HS-27A (cell line): ENCODE measurements at places on chromosomes 2 and 18.

DNA sequence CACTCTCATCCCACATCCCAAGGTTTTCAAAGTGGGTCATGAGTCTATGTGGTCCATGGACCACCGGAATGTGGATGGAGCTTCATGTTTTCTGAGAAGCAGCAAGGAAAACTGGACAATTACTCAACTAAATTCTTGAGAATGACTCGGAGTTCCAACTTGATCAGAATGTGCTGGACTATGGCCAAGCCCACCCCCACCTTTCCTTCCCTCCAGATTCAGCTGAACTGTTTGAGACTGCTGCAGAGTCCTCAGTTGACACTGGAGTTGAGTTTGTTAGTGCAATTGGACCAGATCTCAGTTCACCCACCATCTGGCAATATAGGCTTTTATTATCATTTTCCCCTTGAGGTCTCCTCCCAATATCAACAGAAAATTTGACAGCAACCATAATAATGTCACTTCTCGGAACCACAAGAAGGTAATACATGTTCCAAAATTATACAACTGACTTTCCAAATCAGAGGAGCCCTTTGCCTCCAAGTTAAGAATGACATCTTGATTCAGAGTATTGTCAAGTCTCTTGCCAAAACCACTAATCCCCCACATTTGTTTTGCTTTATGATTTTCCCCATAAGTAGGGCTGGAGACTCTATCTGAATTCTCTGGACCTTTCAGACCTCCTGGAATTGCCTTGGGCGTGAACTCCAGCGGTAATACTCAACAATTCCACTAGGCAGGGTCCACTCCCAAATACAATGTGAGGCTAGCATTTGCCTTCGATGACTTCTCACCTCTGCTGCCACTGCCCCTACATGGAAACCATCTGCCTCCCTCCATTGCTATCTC lies 8.8 kb downstream of the COL4A4 start:
- DNase-seq, result peak; percentile 80

- DNase-seq, result no peak
Observed at GRCh38 chr2:28232295-28232694, 160.4 kb upstream of the FOSL2 start.

DNA sequence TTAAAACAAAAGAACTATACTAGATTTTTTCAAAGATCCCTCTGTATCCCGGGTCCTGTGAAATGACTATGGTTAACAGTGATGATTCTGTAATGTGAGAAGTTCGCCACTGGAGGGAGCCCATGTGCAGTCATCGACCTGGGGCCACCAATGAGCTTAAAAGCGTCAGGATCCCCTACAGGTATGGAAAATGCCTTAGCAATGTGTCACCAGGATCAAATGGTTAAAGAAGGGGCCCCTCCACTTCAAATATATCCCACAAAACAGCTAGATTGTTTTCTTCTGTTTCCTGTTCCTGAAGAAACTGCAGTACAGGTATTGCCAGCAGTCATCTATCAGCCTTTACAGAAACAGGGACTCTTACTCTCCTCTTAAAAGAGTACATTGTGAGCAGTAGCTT lies 15.3 kb downstream of the CHRNA1 start:
- DNase-seq, result no peak

DNA sequence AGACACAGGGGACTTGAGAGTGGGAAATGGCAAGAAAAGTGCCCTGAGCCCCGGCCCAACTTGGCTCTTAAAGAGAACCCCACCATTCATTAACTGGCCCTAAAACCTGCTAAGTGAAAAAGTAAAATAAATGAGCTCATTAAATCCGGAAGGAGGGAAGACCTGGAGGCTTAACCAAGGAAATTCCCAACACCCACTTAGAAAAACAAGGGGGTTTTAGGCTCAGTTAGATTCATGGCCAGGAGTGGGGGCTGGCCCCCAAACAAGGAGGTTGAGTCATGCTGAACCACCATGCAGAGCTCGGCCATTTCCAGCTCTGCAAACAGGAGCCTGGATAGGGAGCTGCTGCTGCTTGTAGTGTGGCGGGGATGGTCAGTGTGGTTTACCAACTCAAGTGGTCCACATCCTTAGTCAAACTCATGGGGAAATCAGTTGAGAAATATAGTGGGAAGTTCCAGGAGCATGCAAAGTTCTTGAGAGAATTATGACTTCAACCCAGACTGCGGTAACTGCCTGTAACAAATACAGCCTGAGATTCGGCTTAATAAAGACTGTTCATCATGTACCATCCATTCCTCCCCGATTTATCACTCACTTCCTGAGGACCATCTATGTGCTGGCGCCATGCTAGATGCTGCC lies 39.7 kb upstream of the MRPL19 start:
- DNase-seq, result no peak

GRCh38 chr2:230137902-230138539 lies 69.3 kb upstream of the SLC16A14 start:
- DNase-seq, result no peak

- DNase-seq, result no peak
Observed at GRCh38 chr2:109715313-109715805, 78.7 kb upstream of the RGPD5 start.

GRCh38 chr2:227703280-227703732 lies 14.5 kb downstream of the SLC19A3 start:
- DNase-seq, result no peak

DNA sequence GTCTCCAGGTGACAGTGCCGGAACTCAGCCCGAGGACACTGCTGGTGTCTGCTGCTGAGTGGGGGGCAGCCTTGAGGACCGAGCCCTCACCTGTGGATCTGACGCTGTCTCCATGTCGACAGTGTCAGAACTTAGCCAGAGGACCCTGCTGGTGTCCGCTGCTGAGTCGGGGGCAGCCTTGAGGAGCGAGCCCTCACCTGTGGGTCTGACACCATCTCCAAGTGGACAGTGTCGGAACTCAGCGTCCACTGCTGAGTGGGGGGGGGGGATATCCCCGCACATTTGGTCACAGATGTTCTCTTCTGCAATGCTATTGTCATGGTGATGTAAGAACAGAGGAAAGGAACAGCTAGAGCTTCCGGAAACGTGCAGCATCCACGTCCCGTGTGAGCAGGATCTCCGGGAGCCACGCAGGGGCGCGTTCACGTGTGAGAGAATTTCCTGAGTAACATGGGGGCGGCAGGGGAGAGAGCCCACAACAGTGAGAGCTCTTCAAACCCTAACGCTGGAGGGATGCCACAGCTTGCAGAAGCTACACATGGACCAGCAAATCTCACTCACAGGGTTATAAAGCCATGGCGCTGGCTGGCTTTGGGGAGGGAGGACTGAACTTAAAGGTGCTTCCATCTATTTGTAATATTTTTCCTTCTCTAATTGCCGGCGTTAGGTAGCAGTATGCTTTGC lies 250.7 kb upstream of the SALL3 start:
- no peak for DNase-seq

DNA sequence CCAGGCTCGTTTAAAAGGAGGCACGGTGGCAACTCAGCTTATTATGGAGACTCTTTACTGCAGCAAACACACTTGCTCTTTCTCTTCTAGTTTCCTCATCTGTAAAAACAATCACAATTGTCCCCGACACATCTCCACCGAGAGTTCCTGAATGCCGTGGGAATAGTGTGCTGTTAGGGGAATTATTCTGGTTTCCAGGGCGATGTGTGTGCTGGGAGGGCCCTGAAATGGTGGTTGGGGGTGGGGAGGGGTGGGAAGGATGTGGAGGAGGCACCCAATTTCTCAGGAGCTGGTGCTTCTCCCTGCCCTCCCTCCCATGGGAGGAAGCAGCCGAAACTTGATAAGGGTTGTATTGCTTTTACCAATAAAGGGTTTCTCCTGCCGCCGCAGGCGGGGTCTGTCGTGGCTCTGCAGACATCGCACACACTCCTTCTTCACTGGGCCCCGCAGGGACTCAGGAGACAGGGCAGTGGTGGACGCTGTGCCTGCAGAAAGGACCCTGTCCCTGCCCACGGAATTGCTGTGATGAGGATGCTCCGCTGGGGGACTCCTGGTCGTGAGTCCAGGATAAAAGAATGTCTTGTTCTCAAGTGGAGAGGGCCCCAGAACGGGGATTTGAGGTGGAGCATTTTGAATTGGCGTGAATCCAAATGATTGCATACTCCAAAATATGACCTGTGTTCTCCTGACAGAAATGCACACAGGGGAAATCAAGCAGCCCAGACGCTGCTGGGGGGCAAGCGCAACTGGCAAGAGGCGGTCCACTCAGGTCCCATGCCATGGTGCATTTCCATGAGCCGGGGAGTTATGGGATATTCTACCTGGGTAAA lies 119.2 kb downstream of the ACKR3 start:
- no peak for DNase-seq

- DNase-seq, result no peak
Observed at GRCh38 chr2:25276569-25277465, 64.9 kb downstream of the DNMT3A start.

DNA sequence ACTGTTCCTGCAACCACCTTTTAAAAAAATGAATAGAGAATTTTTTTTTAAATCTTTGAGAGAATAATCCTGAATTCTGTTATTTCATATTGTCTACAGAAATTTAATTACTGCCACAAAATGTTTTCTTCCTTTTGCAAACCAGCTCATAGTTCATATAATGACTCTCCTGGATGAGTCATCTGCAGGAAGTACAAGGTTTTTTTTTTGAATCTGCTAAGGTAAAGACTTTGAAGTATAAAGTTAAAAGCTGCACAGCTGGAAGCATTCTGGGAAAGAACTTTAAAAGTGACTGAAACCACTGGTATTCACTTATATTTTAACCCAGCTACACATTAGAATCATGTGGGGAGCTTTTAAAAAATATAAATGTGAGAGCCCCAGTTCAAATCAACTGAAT lies 25.4 kb downstream of the SESTD1 start:
- DNase-seq, result no peak

DNA sequence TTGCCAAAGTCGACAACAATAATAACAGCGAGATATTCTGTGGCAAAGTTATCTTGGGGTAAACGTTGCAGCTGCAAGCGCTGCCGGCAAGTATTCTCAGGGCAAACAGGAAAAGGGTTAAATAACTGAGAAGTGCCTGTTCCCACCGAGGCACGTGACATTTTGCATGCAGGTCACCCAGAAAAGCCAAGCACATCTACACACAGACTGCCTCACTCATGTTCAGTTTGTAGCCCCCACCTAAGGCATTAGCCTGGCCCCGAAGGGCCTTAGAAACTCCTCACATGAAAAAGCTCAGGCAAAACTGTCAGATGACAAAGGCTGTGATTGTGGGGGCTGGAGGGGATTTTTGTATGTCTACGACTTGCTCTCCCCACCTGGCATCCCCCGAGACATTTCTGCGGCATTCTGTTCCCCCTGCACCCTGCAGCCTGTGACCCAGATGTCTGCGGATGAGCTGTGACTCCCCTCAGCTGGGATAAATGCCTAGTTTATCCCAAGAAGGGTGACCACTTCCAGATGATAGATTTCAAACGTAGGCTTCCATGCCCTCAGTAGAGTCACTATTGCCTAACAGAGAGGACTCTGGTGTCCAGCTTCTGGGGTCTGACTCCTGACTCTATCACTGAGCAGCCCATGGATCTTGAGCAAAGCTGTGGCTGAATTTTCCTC lies 215.2 kb upstream of the SIX2 start:
- no peak for DNase-seq

DNA sequence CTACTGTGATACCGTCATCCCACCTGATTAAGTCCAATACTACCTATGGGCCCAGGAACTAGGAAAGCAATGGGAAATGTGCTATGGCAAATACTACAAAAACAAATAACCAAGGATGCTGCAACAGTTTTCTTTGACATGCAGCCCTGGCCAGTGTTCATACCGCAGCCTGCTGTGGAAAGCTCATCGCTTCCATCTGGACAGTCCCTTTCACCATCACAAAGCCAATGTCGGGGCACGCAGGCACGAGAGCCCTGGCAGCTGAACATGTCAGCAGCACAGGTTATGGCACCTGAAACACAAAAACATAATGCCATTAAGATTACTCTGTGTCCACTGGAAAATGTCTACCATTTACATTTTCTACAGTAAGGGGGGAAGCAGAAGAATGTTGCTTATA lies 1621.1 kb downstream of the LRP1B start:
- no peak for DNase-seq

GRCh38 chr2:119202610-119203310 lies 20.9 kb upstream of the STEAP3 start:
- no peak for DNase-seq

GRCh38 chr18:31774477-31774785 lies 13.8 kb upstream of the SLC25A52 start:
- no peak for DNase-seq

DNA sequence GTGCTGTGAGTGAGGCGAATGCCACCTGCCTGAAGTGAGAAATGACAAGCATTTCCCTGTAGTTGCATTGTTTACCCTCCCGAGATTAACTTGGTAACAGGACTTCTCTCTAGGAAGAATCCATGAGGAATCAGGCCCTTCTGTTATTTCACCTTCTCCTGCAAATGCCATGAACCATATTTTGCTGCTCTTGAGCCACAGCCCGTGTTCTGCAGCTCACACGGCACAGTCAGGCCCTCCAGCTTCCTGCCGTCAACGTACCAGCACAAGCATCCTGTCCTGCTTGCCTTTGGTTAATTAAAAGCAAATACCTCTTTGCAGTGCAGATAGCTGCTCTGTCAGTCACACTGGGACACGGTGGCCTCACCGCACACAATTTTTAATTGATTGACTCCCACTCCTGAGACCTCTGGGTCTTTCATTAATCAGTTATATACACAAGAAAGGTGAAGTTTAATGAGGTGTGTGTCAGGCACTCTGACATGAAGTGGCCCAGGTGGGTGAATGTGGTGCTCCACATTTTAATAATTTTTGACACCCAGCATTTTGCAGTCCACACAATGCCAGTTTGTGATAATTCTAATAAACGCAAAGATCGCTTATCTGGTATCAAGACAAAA lies 95.3 kb upstream of the ASB18 start:
- no peak for DNase-seq

- no peak for DNase-seq
Observed at GRCh38 chr2:186853951-186854350, 5.0 kb upstream of the ZSWIM2 start.

DNA sequence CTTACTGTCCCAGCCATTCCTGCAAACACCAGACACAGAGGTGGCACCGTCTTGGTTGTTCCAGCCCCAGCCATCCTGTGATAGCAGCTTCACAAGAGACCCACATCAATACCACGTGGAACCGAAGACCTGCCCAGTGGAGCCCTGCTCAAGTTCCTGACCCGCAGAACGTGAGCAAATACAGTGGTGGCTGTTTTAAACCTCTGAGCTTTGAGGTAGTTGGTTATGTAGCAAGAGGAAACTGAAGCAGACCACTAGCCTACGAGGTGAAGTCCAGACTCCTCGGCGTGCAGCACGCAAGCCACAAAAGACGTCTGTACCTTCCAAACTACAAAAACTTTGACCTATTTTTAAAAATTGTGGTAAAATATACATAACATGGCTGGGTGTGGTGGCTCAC lies 96.1 kb upstream of the ODC1 start:
- DNase-seq, result no peak

- DNase-seq, result no peak
Observed at GRCh38 chr2:2456721-2457120, 125.6 kb upstream of the MYT1L start.

- no peak for DNase-seq
Observed at GRCh38 chr2:10272464-10272863, 30.2 kb upstream of the HPCAL1 start.

DNA sequence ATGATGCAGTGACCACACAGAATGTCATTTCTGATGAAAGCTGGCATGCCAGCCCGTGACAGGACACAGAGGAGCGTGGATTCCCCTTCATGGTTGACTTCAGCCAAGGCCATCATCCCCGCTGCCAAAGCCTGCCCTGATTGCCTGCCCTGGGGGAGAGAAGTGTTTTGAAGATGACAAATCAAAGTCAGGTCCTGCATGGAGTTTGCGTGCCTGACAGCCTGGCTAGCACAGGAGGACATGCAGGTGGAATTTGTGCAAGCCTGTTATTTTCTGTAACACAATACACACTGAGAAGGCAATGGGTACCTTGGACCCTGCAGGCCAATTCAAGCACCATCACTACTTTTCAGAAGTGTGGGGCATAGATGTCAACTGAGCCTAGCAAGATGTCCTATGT lies 5.4 kb upstream of the IL1R2 start:
- no peak for DNase-seq
